ENCODE measurements at places on chromosomes 5 and 9. TPM values are rescaled to one million over a fixed set of nuclear protein-coding genes. Genes with fewer than 3 reads are reported as not detected.

The KCNT1 gene
- polyA plus RNA-seq = 1.0 TPM

The SNCB gene
- polyA plus RNA-seq = 0.41 TPM

The HSD17B3 gene
- 0.90 TPM for polyA plus RNA-seq

The IL9 gene
- polyA plus RNA-seq = not detected

The HRH2 gene
- 4.4 TPM for polyA plus RNA-seq

The SOHLH1 gene
- polyA plus RNA-seq = not detected

The CAMK4 gene
- polyA plus RNA-seq = 0.90 TPM
